ENCODE measurements at places on chromosomes 5 and 9. TPM values are rescaled to one million over a fixed set of nuclear protein-coding genes. Genes with fewer than 3 reads are reported as not detected.

Gene FAM221B
- total RNA-seq, result not detected

Gene TEX48
- not detected for total RNA-seq

Gene DAB2
- total RNA-seq, result 1.4 TPM

Gene SHB
- 31.7 TPM for total RNA-seq

Gene TSSK1B
- total RNA-seq, result 0.54 TPM

Gene SMIM32
- total RNA-seq, result not detected

Gene NUDT12
- 10.9 TPM for total RNA-seq

Gene CARTPT
- not detected for total RNA-seq

Gene PCDHB6
- 7.2 TPM for total RNA-seq

Gene GARIN3
- total RNA-seq, result not detected
